ENCODE measurements at places on chromosomes 6 and 20.

- DNase-seq: no peak
Observed at GRCh38 chr6:90461383-90461782, 125.5 kb downstream of the MAP3K7 start.

DNA sequence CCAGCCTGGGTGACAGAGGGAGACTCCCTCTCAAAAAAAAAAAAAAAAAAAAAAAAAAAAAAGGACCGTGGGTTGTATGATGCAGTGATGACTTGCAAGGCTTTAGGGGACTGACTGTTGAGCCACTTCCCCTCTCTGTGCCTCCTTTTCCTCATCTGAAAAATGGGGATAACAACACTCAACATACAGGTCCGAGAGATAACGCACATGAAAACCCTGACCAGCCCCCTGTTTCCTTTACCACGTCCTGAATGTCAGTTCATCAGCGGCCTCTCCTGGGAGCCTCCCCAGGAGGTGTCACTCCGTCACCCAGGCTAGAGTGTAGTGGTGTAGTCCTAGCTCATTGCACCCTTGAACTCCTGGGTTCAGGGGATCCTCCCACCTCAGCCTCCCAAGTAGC lies 3.9 kb downstream of the SLA2 start:
- no peak for DNase-seq

DNA sequence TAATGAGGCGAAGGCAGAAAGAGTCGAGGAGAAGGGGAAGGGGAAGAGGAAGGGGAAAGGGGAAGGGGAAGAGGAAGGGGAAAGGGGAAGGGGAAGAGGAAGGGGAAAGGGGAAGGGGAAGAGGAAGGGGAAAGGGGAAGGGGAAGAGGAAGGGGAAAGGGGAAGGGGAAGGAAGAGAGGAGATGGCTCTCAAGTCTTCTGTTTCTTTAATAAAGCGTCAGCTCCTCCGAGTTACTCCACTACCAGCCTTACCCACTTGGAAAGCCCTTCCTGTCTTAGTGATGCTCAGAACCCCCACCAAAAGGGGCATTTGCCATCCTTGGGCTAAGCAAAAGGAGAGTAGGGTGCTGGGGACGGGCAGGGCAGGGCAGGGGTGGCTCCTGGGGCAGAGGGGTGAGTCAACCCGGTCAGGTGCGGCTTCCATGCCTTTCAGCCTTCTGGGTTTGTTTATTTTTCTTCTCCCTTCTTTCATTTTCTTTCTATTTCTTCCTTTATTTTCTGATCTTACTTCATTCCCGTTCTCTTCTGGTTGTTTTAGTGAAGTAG lies 476 bp upstream of the CLIC5 start:
- no peak for DNase-seq

DNA sequence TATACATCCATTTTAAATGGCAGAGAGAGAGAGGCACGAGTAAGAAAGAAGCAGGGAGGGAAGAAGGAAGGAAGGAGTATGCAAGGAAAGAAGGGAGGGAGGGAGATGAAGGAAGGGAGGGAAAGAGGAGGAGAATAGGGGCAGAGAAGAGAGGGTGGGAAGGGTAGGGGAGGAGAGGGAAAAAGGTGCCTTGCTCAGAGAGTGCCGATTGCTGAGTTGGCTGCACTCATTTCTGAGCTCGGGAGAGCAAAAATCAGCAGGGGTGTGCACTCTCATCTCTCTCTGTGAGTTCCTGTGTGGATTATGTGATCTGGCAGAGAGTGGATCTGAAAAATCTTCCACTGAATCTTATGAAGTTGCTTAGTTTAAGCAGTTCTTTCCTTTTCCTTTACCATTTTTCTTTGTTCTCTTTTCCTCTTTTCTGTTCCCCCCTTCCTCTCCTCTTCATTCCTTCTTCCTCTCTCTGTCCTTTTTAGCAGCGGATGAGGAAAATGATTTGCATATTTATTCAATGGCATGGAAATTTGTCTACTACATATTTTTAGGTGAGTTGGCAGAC lies 108.7 kb downstream of the PERP start:
- DNase-seq: no peak

- DNase-seq: no peak
Observed at GRCh38 chr20:56710125-56710524, 81.0 kb downstream of the TFAP2C start.

DNA sequence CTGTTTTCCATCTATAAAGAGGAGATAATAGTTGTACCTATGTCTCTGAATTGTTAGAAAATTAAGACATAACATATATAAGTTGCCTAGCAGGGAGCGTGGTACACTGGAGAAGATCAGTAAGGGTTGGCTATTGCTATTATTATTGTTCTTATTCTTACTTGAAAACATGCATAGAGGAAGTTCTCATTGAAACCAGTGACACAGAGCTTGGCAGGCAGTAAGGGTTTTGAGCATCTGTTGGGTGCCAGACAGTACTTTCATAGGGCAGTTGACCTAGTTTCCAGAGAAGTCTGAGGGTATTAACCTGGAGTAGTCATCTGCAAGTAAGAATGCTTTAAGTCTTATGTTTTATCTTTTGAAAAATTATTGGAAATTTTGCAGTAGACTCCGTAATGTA lies 13.3 kb upstream of the SGK1 start:
- no peak for DNase-seq

- DNase-seq: no peak
Observed at GRCh38 chr6:52325695-52326471, 36.1 kb upstream of the PAQR8 start.

DNA sequence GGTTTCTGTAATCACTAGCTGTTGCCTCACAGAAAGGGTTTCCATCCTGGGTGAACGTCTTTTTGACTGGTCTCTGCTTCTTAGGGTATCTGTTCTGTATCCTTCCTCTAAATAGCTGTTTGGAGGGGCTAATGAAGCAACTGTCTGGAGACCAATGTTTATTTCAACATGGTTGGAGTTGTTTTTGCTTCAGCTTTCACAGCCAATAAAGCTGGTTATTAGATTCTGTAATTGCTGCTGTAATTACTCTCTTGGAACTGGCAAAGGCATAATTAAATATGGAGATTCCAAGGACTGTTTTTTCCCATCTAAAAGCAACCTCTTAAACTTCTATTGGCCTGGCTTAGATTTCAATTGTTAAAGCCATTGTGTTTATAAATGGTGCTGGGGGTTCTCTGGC lies 31.9 kb downstream of the CHMP4B start:
- DNase-seq: no peak

- no peak for DNase-seq
Observed at GRCh38 chr6:121984956-121985355, 414.5 kb upstream of the HSF2 start.

- no peak for DNase-seq
Observed at GRCh38 chr20:3919352-3919751, 30.2 kb downstream of the PANK2 start.

Measured in CD4-positive, alpha-beta T cell treated with Interleukin-6 at 100 ng/mL for 8 hours (primary cell).